ENCODE measurements at places on chromosomes 5 and 9. TPM values are rescaled to one million over a fixed set of nuclear protein-coding genes. Genes with fewer than 3 reads are reported as not detected.

DNA sequence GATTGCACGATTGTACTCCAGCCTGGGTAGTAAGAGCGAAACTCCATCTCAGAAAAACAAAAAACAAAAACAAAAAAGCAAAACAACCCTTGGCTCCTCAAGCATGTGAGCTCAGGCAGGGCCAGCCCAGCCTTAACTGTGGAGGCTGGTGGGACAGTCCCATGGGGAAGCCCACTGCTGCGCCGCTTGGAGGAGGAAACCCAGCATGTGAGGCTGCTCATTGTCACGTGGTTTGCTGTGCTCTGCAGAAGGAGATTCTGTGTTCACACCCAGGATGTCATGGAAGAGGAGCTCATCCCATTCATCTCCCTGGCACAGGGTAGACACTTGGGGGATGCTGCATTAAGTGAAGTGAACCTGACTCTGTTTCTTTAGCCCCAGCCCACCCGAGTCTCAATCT, 4.0 kb downstream of the ZBED3 start:
- DNase-seq, result no peak

DNA sequence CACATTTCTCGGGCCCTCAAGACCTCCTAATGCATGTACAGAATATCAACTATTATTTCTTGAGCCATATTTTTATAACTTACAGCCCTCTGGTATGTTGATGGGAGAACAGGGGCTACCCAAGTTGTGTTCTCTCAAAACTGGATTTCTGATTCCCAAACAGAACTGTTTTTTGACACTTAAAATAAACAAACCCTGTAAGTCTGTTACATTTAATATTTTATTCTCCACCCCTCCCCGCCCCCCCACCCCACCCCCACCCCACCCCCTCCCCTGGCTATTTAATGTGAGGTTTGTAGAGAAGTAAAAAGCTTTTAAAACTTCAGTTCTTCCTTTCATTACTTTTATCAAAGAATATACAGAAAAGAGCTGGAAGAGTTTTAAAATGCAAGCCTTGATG, 77.9 kb downstream of the FOXB2 start:
- DNase-seq, result no peak

DNA sequence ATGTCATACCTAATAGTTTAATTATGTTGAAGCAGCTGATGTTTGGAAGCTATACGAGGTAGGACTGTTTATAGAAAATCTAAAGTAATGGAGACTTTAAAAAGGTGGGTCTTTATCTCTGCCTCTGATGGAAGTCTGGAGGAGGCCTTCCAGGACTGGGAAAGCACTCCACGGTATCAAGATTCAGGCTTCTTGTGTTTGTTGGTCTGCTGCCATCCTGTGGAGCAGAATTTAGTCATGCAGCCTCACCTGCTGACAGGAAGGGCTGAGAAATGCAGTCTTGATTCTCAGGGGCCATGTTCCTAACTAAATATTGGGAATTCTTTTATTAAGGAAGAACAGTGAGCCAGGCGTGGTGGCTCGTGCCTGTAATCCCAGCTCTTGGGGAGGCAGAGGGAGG, 15.9 kb downstream of the SPDL1 start:
- DNase-seq, result no peak

- DNase-seq, result no peak
Measured at GRCh38 chr5:149267241-149267973, 4.3 kb upstream of the AFAP1L1 start.

GRCh38 chr5:143923634-143924266, 111.8 kb downstream of the HMHB1 start:
- DNase-seq, result no peak

Gene NEUROG1
- not detected for total RNA-seq

Gene SYK
- 5.1 TPM for total RNA-seq

Gene CYSRT1
- not detected for total RNA-seq
